Adipocyte (in vitro differentiated cells): ENCODE measurements at places on chromosomes 2 and 18.

DNA sequence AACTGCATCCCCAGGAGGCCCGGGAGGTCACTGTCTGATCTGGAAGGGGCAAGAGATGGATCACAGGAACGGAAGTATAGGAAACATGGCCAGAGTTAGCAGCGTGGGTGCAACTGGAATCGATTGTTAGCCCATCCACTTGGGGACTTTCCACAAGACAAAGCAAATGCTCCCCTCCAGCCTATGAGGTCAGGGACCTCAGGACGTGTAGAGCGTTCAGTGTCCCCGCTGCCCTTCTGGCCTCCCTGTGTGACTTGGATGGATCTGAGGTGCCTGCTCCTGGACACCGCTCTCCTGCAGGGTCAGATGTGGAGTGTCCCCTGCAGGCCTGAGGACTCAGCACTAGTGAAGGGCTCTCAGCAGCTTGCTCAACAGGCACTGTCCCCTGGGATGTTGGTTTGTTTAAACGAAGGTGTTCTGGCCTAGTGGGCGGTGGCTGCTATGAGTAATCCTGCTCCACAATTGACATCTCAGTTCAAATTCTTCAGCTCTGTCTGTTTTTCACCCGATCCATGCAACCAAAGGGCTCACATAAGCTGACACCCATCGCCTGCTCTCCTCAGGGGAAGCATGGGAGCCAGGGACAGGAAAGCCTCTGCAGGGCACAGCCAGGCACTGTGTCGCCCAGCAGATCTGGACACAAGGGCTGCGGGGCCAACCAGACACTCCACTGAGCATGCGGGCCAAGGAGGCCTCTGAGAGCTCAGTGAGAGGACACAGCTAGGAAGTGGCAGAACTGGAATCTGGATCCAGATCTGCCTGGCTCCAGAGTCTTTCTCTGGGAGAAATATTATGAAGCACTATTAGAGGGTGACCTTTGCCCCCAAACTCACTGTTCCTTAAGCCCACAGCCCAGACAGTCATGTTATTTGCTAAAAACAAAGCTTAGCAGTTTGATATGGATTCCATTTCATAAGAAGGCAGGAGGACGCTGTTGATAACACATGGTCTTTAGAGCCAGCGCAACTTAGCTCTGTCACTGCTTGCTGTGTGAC lies 78.5 kb downstream of the RHOB start:
- peak; percentile 86 for DNase-seq

GRCh38 chr18:77114415-77115191 lies 18.0 kb downstream of the MBP start:
- DNase-seq, result peak; percentile 78

DNA sequence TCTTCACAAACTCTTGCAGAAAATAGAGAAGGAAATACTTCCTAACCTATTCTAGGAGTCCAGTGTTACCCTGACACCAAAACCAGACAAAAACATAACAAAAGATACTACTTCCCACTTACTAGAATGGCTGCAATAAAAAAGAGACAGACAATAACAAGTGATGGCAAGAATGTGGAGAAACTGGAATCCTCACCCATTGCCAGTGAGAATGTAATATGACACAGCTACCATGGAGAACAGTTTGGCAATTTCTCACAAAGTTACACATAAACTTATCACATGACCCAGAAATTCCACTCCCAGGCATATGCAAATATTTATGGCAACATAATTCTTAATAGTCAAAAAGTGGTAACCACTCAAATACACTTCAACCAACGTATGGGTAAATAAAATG lies 209.8 kb upstream of the CTAGE1 start:
- no peak for DNase-seq

GRCh38 chr2:37211939-37212338 lies 15.6 kb downstream of the CEBPZOS start:
- peak; percentile 13 for DNase-seq

GRCh38 chr2:210913461-210913860 lies 357.1 kb downstream of the CPS1 start:
- DNase-seq, result peak; percentile 70

DNA sequence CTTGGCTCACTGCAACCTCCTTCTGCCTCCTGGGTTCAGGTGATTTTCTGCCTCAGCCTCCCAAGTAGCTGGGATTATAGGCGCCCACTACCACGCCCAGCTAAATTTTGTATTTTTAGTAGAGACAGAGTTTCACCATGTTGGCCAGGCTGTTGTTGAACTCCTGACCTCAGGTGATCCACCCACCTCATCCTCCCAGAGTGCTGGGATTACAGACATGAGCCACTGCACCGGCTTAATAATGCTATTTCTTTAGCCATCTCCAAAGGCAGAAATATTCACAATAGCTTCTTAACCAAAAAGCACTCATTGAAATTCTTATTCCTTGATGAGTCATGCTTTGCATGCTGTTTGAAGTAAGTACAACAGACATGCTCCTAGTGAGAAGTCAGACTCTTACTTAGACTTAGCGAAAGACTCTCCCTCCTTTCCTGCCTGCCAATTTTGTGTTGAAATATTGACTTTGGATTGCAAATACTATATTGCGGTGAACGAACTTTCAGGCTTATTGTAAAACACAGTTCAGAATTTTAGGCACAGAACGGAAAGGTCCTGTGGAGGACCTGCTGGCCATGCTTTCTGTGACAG lies 4.4 kb downstream of the ACTR3 start:
- DNase-seq, result peak; percentile 96

- peak; percentile 44 for DNase-seq
These were observed 18.0 kb downstream of the C2orf74 start for GRCh38 chr2:61179701-61180639.

- peak; percentile 70 for DNase-seq
These were observed 34.1 kb upstream of the GNAL start for GRCh38 chr18:11654736-11655605.

- no peak for DNase-seq
These were observed 116.7 kb downstream of the PRKCE start for GRCh38 chr2:45768208-45768607.

- peak; percentile 35 for DNase-seq
These were observed 755 bp downstream of the SPAST start for GRCh38 chr2:32064021-32064601.

DNA sequence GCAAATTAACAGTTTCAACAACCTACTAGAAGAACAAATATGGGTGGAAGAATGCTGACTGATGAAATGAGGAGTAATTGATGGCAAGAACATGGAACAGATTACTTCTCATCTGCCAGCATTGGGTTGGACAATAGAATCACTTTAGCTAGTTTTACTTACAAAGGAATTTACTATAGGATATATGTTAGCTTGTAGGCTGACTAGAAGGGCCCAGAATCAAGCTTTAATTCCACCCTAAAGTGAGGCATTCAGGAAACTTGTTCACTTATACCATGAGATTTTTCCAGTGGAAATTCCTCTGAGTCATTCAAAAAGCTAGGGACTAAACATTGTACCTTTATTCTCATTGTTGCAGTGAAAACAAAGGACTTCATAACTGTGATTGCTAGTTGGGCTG lies 5.0 kb upstream of the ZSWIM2 start:
- peak; percentile 59 for DNase-seq

GRCh38 chr2:128157644-128158043 lies 66.6 kb downstream of the UGGT1 start:
- DNase-seq, result no peak

DNA sequence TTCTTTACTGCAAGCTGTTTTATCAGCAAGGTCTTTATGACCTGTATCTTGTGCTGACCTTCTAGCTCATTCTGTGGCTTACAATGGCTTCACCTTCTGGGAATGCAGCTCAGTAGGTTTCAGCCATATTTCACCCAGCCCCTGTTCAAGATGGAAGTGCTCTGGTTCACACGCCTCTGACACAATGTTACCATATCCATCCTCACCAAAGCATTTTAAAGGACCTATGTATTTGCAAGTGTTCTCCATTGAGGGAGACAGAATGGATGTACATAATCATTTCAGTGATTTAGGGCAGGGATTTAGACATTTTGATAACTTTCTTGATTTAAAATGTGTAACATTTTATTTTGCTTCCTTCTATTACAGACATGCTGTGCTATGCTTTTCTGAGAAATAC lies 182.3 kb upstream of the FN1 start:
- no peak for DNase-seq

GRCh38 chr2:50039445-50039844 lies 885.1 kb upstream of the FSHR start:
- no peak for DNase-seq

DNA sequence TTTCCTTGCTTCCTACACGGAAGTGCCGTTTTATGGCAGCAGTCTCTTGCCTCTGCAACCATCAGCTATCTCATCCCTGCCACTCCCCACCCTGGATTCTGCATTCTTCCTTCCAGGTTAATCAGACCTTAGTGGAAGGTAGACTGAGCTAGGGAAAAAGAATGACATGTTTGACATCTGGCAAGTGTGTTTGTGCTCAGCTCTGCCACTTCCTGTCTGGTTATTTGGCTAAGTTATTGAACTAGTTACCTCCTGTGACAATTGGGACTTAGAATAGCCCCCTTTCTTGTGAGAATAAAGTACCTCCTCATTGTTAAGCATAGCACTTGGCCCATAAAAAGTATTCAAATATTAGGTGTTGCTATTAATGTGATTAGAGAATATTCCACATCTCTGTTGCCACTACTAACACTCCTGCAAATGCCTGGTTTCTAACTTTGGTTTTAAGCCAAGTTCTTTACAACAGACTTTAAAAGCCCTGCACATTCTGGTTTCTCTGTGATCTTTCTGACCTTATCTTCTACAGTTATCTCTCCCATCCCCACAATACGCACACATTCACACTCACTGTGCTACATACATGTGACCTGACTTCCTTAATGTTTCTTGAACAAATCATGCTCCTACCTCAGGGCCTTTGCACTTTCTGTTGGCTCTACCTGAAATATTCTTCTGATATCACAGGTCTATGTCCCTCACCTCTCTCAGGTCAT lies 10.8 kb upstream of the MAPRE2 start:
- no peak for DNase-seq

- DNase-seq, result peak; percentile 73
These were observed 2.3 kb upstream of the VSNL1 start for GRCh38 chr2:17538022-17538843.

- peak; percentile 97 for DNase-seq
These were observed 681 bp downstream of the SPR start for GRCh38 chr2:72887740-72888437.

DNA sequence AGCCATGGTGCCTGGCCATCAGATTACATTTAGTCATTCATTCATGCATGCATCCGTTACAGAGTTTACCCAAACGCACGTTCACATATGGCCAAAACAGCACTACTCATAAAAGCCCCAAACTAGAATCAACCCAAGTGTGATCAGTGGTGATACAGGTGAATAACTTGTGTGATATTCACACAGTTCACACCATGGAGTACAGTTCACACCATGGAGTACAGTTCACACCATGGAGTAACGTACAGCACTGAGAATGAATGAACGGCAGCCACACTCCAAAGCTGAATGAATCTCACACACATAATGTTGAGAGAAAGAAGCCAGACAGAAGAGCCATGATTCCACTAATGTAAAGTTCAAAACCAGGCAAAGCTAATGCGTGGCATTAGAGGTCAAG lies 12.3 kb upstream of the SLC66A3 start:
- DNase-seq, result no peak

DNA sequence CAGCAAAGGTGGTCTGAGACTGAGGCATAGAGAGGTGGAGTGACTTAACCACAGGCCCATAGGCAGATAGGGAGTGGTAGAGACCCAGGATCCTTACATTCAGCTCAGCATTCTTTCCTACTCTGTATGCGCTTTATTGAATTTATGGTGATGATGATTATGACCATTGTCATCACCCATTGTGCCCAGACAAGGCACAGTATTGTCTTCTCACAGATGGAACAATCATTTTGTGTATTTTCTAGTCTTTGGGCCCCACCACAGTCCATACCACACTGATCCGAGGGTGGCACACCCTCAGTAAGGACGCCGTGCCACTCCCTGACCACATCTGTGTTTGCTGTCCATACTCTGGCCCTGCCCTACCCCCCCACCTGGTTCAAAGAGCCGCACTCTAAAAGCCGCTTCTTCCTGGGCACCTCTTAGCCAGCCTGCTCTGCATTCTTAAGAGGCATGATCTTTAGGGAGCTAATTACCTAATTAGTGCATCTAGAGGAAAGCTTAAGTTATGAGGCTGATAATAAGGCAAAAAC lies 179.6 kb upstream of the SMAD2 start:
- DNase-seq, result no peak

DNA sequence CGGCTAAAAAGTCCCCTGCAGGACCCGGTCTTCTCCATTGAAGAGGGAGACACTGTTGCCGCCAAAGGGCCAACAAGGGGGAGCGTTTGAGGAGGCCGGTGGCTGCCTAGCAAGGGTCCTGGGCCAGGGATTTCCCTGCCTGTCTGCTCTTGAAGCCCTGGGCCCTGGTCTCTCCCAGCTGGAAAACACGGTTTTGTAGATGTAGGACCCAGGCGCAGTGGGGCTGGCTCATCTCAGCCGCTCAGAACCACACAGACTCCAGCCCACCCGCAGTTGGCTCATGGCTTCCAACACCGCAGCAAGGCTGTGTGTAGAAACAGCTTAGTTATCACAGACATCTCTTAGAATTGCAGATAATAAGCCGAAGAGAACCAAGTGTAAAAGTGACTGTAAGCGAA lies 57.1 kb upstream of the TWIST2 start:
- DNase-seq, result no peak

GRCh38 chr18:6058941-6059340 lies 163.6 kb upstream of the TMEM200C start:
- DNase-seq, result peak; percentile 28
